ENCODE measurements at places on chromosomes 3 and 15. TPM values are rescaled to one million over a fixed set of nuclear protein-coding genes. Genes with fewer than 3 reads are reported as not detected.

The GOLGA8T gene
- not detected for total RNA-seq

The FGF7 gene
- total RNA-seq: 0.10 TPM

The C2CD4B gene
- 0.21 TPM for total RNA-seq

The CCDC71 gene
- 15.4 TPM for total RNA-seq

The INKA1 gene
- total RNA-seq: 1.5 TPM

The CATSPER2 gene
- total RNA-seq: 2.5 TPM

The RTP1 gene
- total RNA-seq: not detected

The HHLA2 gene
- total RNA-seq: 0.31 TPM

The CHMP2B gene
- 56.9 TPM for total RNA-seq

The ATP8B4 gene
- 8.2 TPM for total RNA-seq

The COX5A gene
- total RNA-seq: 39.1 TPM

The SLC22A13 gene
- total RNA-seq: not detected

The TMEM108 gene
- 0.10 TPM for total RNA-seq

The ZNF80 gene
- total RNA-seq: 1.2 TPM

The HIGD2B gene
- 0.63 TPM for total RNA-seq

The ABI3BP gene
- total RNA-seq: 0.10 TPM

The CSPG5 gene
- total RNA-seq: 0.10 TPM

The SSUH2 gene
- total RNA-seq: not detected

The PAQR5 gene
- total RNA-seq: under 0.01 TPM

The MELTF gene
- 9.1 TPM for total RNA-seq

The LDHAL6B gene
- not detected for total RNA-seq

The SAMD7 gene
- total RNA-seq: not detected

The GOLGA8G gene
- total RNA-seq: not detected

The POLR2H gene
- total RNA-seq: 19.0 TPM

The MKRN2OS gene
- not detected for total RNA-seq

The WDR72 gene
- under 0.01 TPM for total RNA-seq

The PATL2 gene
- 19.2 TPM for total RNA-seq

The MYRIP gene
- total RNA-seq: not detected

The CCK gene
- not detected for total RNA-seq

The CDC25A gene
- 0.21 TPM for total RNA-seq

The ARHGAP11A gene
- 2.0 TPM for total RNA-seq

The FSTL1 gene
- 2.6 TPM for total RNA-seq

The CHDH gene
- total RNA-seq: under 0.01 TPM

The SYNPR gene
- not detected for total RNA-seq

The SH3GL3 gene
- not detected for total RNA-seq

The CIB2 gene
- total RNA-seq: 1.9 TPM

The NMB gene
- total RNA-seq: 1.5 TPM

The DPPA4 gene
- 2.9 TPM for total RNA-seq

The SUCNR1 gene
- 0.94 TPM for total RNA-seq

The SMAD6 gene
- total RNA-seq: 1.9 TPM

The ISLR gene
- not detected for total RNA-seq

The IGSF10 gene
- 0.10 TPM for total RNA-seq

The KLHL25 gene
- 8.8 TPM for total RNA-seq

The CNTN4 gene
- not detected for total RNA-seq

The AVEN gene
- 5.9 TPM for total RNA-seq

The TCF12 gene
- 45.8 TPM for total RNA-seq

The FANCI gene
- 11.5 TPM for total RNA-seq

The MTHFS gene
- total RNA-seq: 19.1 TPM

The COL6A6 gene
- total RNA-seq: under 0.01 TPM

The ERICH6 gene
- total RNA-seq: 0.21 TPM
